ENCODE measurements at places on chromosomes 3 and 15.

- DNase-seq, result no peak
Measured at GRCh38 chr3:98592345-98592935, 971 bp downstream of the CPOX start.

- no peak for DNase-seq
Measured at GRCh38 chr3:47533481-47533880, 20.0 kb upstream of the ELP6 start.

- DNase-seq, result no peak
Measured at GRCh38 chr3:155244216-155244615, 49.3 kb downstream of the STRIT1 start.

- no peak for DNase-seq
Measured at GRCh38 chr3:69567023-69567709, 172.1 kb upstream of the MITF start.

DNA sequence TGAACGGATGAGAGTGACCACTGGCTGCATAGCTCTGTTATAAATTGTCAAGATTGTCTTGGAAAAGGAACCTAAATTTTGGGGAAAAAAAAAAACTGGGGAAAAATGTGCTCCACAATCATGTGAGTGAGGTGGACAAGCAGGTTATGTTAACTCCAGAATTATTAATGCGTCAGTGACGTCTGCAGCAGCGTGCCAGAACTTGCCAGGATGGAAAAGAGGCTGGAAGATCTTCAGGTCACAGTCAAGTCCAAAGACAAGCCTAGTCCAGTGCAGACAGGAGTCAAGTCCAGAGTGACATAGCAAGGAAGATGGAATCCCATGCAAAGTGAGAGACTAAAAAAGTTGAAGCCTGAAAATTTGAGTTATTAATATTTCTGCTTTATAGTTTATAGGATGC, 140.6 kb downstream of the RYR3 start:
- DNase-seq, result no peak

GRCh38 chr3:89558711-89559110, 451.3 kb downstream of the EPHA3 start:
- DNase-seq, result no peak

- DNase-seq, result peak; percentile 16
Measured at GRCh38 chr15:25763331-25763751, 99.8 kb downstream of the ATP10A start.

GRCh38 chr3:112247350-112247749, 46.7 kb downstream of the SLC9C1 start:
- DNase-seq, result no peak

GRCh38 chr3:102020735-102021134, 171.4 kb downstream of the NFKBIZ start:
- no peak for DNase-seq

DNA sequence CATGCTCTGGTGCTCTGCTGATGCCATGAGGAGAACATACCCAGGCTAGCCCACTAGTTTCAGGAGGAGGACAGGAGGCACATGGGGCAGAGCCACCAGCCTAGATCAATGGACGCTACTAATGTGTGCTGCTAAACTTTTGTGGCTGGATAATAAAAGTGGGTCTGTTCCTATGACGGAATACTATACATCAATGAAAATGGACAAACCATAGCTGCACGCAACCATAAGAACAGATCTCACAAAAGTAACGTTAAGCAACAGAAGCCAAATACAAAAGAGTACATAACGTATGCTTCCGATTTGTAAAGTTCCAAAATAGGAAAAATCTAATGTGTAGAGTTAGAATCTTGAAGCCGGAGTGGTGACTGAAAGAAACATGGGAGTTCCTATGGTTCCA, 11.5 kb downstream of the B4GALT4 start:
- no peak for DNase-seq

DNA sequence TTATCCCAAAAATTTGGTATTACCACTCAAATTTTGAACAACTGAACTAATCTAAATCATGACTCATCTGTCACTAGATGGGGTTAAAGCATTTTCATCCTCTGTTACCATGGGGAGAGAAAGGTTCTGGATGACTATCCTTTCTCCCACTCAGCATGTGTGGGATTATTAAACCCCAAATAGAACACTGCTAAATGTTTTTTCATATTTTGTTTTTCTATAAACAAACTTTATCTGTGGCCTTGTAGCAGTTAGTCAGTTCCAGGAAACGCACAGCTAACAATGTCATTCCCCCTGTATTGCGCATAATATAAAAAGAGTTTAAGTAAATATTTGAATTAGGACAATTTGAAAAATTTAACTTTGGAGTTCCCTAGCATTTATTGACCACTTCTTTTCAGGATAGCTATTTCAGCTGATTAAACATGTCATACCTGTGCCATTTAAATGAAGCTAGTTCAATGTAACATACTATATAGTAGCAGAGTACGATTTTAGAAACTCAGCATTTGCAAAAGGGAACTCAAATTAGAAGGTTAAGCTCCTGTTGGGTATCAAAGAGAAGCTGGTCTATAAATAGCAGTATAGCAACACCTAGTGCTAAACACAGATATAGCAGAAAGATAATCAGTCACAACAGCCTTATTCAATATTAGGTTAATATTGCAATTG, 9.2 kb upstream of the TMEM212 start:
- no peak for DNase-seq

GRCh38 chr15:36742696-36743095, 163.3 kb downstream of the CDIN1 start:
- DNase-seq, result no peak

- DNase-seq, result no peak
Measured at GRCh38 chr15:72852273-72852672, 68.7 kb upstream of the ADPGK start.

- no peak for DNase-seq
Measured at GRCh38 chr3:144031938-144032337, 60.3 kb downstream of the DIPK2A start.

GRCh38 chr3:128483657-128484403, 9.2 kb downstream of the GATA2 start:
- DNase-seq, result no peak

- DNase-seq, result no peak
Measured at GRCh38 chr3:10470120-10471053, 35.0 kb downstream of the ATP2B2 start.

GRCh38 chr3:182596676-182597410, 196.5 kb upstream of the ATP11B start:
- no peak for DNase-seq

GRCh38 chr3:22734207-22734606, 468.9 kb upstream of the UBE2E2 start:
- no peak for DNase-seq

DNA sequence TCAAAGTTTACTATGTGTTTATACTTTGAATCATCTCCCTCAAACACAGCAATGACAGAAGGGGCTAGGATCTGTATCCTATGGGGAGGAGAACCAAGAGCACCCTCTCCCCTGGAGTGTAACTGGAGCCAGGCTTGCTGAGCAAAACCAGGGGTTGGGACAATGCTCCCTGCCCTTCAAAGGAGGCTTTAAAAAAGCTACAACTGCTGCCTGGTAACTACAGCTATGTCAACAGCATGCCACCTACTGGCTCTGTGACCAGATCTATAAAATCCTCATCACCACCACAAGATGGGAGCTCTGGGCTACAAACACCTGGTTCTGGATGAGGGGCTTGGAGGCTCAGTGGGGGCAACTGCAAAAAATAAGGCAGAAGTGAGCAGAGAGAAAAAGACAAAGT, 61.9 kb downstream of the ANO10 start:
- no peak for DNase-seq

GRCh38 chr3:9175421-9175820, 74.0 kb downstream of the SRGAP3 start:
- no peak for DNase-seq

Data from activated CD8-positive, alpha-beta memory T cell treated with anti-CD3 and anti-CD28 coated beads, Interleukin-2, amount 10 ng/mL, durations not matched to agents 7 days and 5 days (primary cell).